ENCODE measurements at places on chromosomes 6 and 20. TPM values are rescaled to one million over a fixed set of nuclear protein-coding genes. Genes with fewer than 3 reads are reported as not detected.

DNA sequence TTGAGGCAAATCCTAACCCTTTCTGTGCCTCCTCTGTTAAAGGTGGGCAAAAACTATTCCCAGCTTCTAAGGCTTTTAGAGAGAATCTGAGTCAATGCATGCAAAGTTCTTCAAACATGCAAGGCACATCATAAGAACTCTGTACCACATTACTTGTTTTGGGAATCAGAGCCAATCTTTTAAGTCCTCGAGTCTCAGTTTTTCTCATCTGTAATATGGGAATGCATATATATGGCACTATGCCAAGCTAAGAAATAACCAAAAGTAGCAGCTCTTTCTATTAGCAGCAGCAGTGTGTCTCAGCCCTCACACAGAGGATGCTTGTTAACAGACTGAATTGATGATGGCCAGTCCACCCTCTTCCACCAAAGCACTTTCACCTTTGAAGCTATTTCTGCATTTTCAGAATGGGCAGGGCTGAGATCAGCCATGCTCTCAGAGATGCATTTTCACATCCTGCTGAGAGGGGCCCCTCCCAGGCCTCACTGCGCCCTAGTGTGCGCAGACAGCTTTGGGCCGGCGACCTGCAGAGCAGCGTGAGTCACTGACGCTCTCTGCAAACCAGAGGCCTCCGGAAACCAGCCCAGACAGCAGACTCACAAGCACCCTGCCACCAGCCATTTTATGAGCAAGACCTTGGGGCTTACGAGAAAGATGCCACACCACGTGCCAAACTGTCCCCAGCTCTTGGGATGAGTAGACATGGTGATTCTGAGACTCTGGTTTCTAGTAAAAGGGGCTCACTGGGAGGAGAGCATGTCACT is 138.0 kb downstream of the NFATC2 start:
- H3K36me3 ChIP-seq = peaks cover 32% of the 10 kb centered on the region
- H3K27me3 ChIP-seq = no peaks in the 10 kb centered on the region
- peaks cover 91% of the 10 kb centered on the region for H3K4me1 ChIP-seq
- H3K27ac ChIP-seq = peak overlapping the region; percentile 97

GRCh38 chr6:1930356-1930755 is 315.0 kb downstream of the GMDS start:
- H3K27me3 ChIP-seq = no peaks in the 10 kb centered on the region
- no peak overlapping the region for H3K27ac ChIP-seq
- H3K36me3 ChIP-seq = no peaks in the 10 kb centered on the region
- H3K4me3 ChIP-seq = no peak overlapping the region
- DNase-seq = no peak
- no peaks in the 10 kb centered on the region for H3K4me1 ChIP-seq

GRCh38 chr20:63499338-63499969 is 571 bp upstream of the EEF1A2 start:
- H3K36me3 ChIP-seq = no peaks in the 10 kb centered on the region
- DNase-seq = no peak
- H3K27me3 ChIP-seq = no peaks in the 10 kb centered on the region

DNA sequence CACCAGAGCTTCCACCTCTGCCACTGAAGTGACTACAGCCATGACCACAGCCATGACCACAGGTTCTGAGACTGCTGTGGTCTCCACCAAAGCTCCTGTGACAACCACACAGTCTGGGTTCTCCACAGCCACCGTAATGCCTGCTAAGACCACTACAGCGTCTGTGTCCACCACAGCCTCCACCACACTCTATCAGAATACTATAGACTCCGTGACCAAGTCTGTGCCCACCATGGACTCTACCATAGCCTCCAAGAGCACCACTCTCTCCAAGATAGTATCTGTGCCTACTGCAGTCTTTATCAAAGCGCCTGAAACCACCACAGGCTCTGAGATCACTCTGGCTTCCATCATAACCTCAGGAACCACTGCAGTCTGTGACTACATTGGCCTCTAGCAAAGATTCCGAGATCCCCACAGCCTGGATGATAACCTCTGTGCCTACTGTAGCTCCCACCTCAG is 18.3 kb upstream of the MUC21 start:
- no peak for DNase-seq
- no peak overlapping the region for H3K4me3 ChIP-seq
- H3K4me1 ChIP-seq = no peaks in the 10 kb centered on the region
- H3K27me3 ChIP-seq = peaks cover 21% of the 10 kb centered on the region
- no peak overlapping the region for H3K27ac ChIP-seq
- no peaks in the 10 kb centered on the region for H3K36me3 ChIP-seq

DNA sequence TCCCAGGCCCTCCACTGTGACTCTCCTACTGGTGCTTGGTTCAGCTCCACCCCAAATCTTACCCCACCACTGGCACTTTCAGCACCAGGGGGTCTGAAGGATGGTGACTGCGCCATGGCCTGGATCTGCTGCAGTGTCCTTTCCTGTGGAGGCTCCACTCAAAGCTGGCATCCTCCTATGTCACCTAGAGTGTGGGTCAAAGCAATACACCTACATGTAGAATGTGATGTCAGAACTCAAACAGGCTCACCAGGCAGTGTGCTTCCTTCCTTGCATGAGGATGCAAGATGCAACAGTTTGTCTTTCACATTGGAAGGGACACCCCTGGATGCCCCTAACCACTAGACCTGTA is 32.8 kb upstream of the MICB start:
- H3K27me3 ChIP-seq = no peaks in the 10 kb centered on the region
- H3K4me1 ChIP-seq = peaks cover 47% of the 10 kb centered on the region
- peak overlapping the region; percentile 78 for H3K4me3 ChIP-seq
- H3K27ac ChIP-seq = peak overlapping the region; percentile 16

- no peaks in the 10 kb centered on the region for H3K36me3 ChIP-seq
- DNase-seq = no peak
- H3K4me3 ChIP-seq = no peak overlapping the region
- no peak overlapping the region for H3K27ac ChIP-seq
- H3K4me1 ChIP-seq = peaks cover 83% of the 10 kb centered on the region
Observed at GRCh38 chr20:38728191-38728781, 4.0 kb downstream of the SLC32A1 start.

DNA sequence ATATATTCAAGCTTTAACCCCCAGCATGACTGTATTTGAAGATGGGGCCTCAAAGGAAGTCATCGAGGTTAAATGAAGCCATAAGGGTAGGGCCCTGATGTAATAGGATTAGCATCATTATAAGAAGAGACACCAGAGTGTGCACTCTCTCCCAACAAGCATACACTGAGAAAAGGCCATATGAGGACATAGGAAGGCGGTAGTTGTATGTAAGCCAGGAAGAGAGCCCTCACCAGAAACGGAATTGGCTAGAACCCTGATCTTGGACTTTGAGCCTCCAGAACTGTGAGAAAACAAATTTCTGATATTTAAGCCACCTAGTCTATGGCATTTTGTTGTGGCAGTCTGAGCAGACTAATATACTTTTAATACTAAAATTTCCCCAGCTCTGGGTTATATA is 150.1 kb upstream of the STXBP5 start:
- no peak for DNase-seq
- no peak overlapping the region for H3K27ac ChIP-seq
- H3K4me3 ChIP-seq = no peak overlapping the region
- no peaks in the 10 kb centered on the region for H3K4me1 ChIP-seq
- no peaks in the 10 kb centered on the region for H3K27me3 ChIP-seq

GRCh38 chr6:161338015-161338414 is 64.2 kb upstream of the AGPAT4 start:
- no peaks in the 10 kb centered on the region for H3K4me1 ChIP-seq
- H3K27ac ChIP-seq = no peak overlapping the region
- H3K36me3 ChIP-seq = no peaks in the 10 kb centered on the region
- no peak overlapping the region for H3K4me3 ChIP-seq

The NOTCH4 gene
- total RNA-seq = 1.7 TPM

The EYS gene
- total RNA-seq = not detected

The SLC39A7 gene
- total RNA-seq = 41.3 TPM

The SLC13A3 gene
- 0.36 TPM for total RNA-seq

The TTLL9 gene
- total RNA-seq = not detected

Data from T-cell (primary cell).